ENCODE measurements at places on chromosomes 3 and 15.

DNA sequence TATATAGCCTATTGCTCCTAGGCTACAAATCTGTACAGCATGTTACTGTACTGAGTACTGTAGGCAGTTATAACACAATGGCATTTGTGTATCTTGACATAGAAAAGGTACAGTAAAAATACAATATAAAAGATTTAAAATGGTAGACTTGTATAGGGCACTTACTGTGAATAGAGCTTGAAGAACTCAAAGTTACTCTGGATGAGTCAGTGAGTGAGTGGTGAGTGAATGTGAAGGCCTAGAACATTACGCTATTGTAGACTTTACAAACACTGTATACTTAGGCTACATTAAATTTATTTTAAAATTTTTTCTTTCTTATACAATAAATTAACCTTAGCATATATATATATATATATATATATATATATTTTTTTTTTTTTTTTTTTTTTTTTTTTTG, 140.0 kb upstream of the UBE2E1 start:
- no peak for DNase-seq

DNA sequence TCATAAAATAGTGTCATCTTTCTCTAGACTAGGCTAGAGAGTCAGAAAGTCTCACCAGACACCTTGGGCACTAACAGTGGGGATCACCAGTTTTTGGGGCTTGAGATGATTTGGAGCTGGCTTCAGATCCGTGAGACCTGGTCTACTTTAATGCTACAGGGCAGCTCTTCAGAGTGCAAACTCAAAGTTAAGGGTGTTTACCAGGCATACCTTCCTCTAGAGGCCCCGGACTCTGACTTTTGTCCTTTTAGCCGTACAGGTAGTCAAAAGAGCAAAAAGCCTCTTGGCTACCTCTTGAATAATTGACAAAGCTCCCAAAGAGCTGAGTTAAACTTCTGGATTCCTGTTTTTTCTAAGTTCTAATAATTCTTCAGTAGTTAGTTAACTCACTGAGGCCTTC, 41.4 kb upstream of the CCR4 start:
- no peak for DNase-seq

GRCh38 chr3:100114413-100115030, at the start of gene FILIP1L:
TSS of gene FILIP1L (minus strand) at chr3:100114501.
- DNase-seq: no peak

GRCh38 chr3:68743521-68743920, 188.8 kb downstream of the TAFA4 start:
- no peak for DNase-seq

DNA sequence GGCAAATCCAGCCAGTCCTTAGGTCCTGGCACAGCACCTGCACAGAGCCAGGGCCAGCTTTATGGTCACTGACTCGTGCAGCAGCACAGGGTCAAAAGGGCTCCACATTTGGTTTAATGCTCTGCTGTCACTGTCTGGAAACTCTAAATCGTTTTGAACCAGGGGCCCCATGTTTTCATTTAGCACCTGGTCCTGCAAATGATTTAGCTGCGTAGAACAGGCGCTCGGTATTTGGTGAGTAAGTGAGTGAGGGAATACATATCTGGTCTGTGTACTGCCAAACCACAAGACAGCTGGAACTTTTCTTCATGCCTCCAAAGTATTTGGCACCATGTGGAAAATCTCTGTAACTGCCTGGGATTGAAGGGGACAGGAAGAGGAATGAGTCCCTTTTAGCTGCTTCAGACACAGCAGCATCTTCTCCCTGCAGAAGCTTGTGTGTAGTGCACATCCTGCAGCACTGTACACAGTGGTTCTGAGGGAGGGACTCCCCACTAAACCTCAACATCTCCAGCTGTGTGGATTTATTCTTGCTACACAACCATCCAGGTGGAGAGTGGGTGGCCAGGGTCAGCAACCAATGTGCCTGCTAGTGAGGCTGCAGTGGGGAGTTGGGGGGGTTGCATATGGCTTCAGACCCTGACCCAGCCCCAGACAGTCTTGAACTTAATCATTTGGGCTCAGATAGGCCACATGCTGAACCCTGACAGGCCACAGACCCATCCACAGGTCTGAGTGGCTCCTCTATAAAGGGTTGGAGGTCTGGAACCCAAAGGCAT, 1.1 kb downstream of the SH2D7 start:
- no peak for DNase-seq

- DNase-seq: no peak
Observed at GRCh38 chr3:99967796-99968195, 146.5 kb downstream of the FILIP1L start.

GRCh38 chr3:115657168-115657567, 33.9 kb downstream of the GAP43 start:
- no peak for DNase-seq

- DNase-seq: no peak
Observed at GRCh38 chr3:187073581-187074098, 65.7 kb downstream of the RPL39L start.

- DNase-seq: no peak
Observed at GRCh38 chr15:25245801-25246622, 192.8 kb downstream of the UBE3A start.

GRCh38 chr15:70095408-70096214, 2.1 kb downstream of the TLE3 start:
- DNase-seq: peak; percentile 12

GRCh38 chr3:187669675-187670504, at the start of gene SST:
TSS of gene SST (minus strand) at chr3:187670394. CDS start at chr3:187670291, 103 bp downstream.
- DNase-seq: no peak

DNA sequence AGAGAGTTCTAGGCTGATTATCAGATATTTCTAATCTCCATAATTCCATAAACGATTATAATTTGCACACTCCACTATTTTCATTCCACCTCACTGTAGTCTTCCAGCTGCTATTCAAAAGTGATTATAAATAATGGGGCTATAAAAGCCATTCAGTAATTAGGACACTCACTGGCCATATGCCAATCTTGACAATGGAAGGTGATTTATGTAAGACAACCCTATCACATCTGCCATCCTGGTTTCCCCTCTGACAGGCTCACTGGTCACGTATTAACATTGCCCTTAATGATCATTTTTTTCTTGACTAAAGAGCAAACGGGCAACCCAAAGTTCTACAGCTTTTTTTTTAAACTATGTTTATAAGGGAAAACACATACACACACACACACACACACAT, 402.4 kb downstream of the MAGI1 start:
- no peak for DNase-seq

GRCh38 chr3:139430493-139430892, 41.0 kb upstream of the COPB2 start:
- no peak for DNase-seq

GRCh38 chr3:9649791-9650521, 651 bp downstream of the MTMR14 start:
- no peak for DNase-seq

GRCh38 chr15:101152914-101153313, 98.9 kb downstream of the CHSY1 start:
- no peak for DNase-seq

- DNase-seq: no peak
Observed at GRCh38 chr3:172163320-172163719, 123.9 kb downstream of the FNDC3B start.

DNA sequence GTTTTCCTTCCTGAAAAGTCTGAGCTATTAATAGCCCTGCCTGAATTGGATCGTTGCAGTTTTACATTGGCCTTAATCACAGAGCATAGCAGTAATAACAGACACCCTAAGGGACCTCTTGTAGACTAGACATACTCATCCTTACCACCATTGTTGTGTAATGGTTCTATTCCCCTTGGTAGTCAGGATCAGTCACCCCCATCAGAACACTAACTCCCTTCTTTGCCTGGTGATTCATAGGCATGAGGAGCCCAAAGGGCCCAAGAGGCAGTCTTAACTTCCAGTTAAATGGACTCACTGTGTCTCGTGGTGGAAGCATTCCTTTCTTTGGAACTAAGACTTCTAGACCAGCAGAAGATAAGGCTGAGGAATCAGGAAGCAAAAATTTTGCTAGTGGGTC, 20.2 kb downstream of the CGGBP1 start:
- DNase-seq: no peak

- DNase-seq: no peak
Observed at GRCh38 chr3:61719278-61719977, 158.1 kb downstream of the PTPRG start.

DNA sequence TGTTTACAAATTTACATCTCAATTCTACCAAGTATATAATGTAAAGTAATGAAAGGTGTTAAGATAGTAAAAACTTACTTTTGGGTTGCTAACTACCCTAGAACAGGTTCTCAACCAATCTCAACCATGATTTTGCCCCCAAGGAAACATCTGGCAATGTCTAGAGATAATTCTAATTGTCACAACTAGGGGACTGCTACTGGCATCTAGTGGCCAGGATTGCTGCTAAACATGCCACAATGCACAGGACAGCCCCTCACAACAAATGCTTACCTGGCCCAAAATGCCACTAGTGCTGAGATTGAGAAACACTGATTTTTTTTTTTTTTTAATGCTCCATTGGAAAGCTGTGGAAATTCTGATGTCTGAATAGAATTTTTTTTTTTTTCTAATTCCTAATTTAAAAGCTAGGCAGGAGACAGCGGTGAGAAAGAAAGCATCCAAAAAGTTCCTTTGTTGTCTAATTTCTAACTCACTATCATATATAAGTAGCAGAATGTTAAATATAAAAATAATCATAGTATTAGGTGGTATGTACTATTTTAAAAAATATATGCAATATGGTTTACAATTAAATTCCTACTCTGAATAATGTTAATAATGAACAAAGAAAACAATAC, 81.5 kb downstream of the TJP1 start:
- DNase-seq: no peak

DNA sequence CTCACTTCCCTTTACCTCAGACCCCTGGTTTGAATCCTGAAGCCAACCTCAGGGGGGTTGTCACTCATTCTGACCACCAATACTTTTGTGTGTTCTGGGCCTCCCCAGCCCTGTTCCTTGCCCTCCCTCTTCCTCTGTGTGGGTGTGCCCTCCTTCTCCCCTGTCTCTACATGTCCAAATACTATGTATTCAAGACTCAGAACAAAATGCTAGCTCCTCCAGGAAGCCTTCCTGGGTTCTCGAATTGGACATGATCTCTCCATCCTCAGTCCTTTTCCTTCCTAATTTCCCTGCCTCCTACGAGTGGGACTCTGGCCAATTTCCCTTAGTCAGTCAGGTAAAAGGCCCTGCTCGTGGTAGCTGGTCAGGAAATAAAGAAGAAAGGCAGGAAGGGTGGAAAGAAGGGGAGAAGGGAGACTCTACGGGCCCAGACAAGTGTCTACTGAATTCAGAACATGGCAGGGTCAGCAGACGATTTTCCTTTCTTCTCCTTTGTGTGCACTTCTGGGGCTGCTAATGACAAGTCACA, 79.7 kb downstream of the BDH1 start:
- DNase-seq: no peak

DNA sequence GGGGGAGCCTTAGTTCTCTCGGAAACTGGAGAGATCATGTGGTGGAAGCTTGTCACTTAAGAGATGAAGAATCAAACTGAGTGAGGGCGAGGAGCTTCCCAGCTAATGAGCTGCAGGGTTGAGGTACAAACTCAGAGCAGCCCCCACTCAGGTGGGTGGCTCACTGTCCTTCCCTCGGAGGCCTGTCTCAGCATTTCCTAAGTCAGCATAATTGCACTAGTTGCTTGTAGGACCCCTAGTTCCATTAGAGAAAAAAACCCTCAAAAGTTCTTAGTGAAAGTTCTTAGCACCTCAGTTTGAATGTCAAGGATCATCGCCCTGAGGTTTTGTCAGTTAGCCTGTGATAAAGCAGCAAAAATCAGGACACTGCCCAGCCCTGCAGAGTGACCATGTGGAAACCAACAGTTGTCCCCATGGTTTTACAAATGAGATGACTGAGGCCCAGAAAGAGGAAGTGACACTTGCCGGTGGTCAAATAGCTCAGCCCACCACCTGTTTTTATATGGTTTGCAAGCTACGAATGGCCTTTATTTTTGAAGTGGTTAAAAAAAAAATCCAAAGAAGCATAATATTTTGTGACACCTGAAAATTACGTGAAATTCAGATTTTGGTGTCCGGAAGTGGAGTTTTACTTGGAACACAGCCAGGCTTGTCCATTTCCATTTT, 11.9 kb downstream of the SMAD6 start:
- no peak for DNase-seq

DNA sequence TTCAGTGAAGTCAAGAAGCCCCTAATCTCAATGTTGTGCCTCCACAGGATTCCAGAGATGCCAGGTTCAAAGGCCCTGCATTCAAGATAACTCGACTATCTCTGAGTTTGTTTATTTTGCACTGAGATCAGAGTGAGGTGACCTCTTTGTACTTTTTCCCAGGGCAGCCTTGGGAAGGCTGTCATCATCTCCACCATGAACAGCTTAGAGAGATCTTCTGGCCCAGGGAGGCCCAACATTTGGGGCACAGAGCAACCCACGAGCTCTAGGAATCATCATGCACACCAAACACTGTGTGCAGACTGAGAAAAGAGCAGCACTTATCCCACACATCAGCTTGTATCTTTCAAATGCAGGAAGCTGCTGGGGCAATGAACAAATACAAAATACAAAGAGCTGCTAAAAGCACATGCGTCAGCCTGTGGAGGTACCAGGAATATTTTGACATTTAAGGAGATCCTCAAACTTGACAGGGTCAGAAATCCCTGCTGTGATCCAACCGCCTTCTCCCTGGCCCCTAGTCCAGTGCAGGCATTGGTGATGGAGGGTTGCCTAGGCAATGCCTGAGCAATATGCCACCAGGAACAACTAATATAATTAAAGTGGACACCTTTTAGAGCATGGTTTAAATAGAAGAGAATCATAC, 33.6 kb downstream of the TRIM42 start:
- no peak for DNase-seq

DNA sequence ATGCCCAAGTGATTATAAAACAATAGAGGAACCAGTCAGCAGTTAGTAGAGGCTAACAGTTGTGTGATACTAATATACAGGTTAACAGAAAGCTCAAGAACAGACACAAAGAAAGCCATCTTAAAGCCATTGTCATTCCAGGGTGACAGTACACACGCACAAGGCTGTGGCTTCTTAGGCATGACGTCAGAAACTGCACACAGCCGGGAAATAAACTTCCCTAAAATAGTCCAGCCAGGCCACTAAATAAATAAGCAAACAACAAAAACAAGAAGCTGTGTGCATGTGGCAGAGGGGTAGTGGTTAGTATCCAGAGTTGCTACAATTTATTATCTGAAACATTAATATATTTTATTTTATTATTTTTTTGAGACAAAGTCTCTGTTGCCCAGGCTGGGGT, 49.8 kb downstream of the PPCDC start:
- DNase-seq: no peak

GRCh38 chr3:118675305-118675704, 359.3 kb downstream of the IGSF11 start:
- no peak for DNase-seq

- DNase-seq: no peak
Observed at GRCh38 chr3:13120928-13121552, 47.8 kb upstream of the IQSEC1 start.

- DNase-seq: no peak
Observed at GRCh38 chr15:79171320-79172031, 80.9 kb upstream of the RASGRF1 start.

Measured in stimulated activated CD8-positive, alpha-beta memory T cell treated with anti-CD3 and anti-CD28 coated beads, Interleukin-15, amount 100 ng/mL, for 4 hours (primary cell).